ENCODE measurements at places on chromosomes 13 and 19. TPM values are rescaled to one million over a fixed set of nuclear protein-coding genes. Genes with fewer than 3 reads are reported as not detected.
A peak's percentile ranks its signal among the peaks of the same experiment; 100 is the strongest.

DNA sequence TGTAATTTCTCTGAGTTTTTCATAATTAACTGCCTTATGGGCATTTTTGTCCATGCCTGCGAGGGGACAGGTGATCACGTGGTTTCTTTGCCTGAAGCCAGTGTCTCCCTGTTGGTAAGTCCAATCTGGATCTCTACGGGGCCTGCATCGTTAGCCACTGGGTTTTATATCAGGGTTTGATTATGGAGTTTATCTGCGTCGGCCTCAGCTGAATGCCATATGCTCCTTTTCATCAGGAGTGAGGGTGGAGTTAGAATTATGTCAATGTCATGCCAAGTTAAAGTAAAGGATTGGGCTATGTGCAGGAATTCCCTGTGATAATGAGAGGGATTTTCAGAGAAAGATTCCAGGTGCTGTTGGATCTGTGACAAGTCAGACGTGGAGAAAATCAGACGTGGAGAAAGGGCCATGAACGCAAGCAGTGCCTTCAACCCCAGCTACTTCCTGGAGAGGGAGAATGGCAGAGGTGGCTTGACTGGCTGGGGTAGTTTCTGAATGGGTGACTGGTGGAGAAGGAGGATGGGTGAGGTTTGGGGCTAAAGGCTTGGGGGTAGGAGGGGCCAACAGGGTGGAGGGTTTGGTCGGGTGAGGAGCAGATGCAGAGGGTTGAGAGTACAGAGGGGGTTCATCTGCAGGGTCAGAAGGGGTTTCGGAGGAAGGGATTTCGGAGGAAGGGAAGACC lies 24.3 kb downstream of the TMEM255B start:
- DNase-seq: no peak

GRCh38 chr13:32472194-32472621 lies 44.3 kb upstream of the N4BP2L1 start:
- DNase-seq: peak; percentile 13

DNA sequence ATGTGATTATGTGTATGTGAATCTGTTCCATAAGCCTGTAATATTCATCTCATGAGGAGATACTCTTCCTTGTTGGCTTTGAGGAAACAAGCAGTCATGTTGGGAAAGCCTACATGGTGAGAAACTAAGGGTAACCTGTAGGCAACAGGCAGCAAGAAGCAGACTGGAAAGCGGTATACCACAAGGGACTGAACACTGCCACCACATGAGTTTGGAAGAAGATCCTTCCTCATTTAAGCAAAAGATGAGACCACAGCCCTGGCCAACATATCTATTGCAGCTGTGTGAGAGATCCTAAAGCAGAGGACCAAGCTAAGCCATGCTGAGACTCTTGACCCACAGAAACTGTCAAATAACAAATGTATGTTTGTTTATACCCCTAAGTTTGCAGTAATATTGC lies 134.8 kb downstream of the B3GLCT start:
- DNase-seq: no peak

DNA sequence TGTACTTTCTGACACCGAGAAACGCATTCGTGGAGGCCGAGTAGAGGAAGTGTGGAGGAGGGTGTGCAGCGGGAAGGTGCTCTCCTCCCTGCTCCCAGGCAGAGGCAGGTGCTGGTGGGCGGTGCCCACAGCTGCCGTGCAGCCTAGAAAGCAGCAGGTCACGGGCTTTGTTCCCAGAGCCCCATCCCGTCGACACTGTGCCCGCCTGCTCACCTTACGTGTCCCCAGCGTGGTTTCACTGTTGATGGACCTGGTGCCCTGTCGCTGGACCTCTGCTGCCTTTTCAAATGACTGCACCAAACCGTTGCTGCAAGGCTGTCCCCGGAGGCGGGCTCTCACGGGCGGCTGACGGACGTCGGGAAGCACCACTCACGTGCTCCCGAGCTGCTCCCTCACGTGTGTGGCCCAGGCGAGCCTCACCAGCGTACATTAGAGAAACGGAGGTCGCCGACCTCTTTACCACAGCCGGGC lies 20.8 kb downstream of the PLEKHJ1 start:
- DNase-seq: no peak

DNA sequence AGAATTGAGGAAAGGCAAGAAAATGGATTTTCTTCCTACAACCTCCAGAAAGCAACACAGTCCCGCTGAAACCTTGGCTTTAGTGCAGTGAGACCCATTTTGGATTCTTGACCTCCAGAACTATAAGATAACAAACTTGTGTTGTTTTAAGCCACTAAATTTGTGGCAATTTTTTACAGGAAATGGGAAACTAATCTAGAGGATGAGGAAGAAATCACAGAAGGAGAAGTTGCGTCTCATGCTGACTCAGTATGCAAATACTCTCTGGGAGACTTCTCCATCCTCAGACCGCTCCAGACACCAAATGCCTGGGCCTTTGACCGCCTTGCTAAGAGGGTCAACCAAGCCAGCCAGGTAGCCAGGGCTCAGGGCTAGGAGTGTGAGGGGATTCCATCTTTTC lies 13.1 kb upstream of the CEACAM16 start:
- DNase-seq: peak; percentile 56

PGLYRP2 gene
- total RNA-seq: not detected
